ENCODE measurements at places on chromosomes 5 and 9.

DNA sequence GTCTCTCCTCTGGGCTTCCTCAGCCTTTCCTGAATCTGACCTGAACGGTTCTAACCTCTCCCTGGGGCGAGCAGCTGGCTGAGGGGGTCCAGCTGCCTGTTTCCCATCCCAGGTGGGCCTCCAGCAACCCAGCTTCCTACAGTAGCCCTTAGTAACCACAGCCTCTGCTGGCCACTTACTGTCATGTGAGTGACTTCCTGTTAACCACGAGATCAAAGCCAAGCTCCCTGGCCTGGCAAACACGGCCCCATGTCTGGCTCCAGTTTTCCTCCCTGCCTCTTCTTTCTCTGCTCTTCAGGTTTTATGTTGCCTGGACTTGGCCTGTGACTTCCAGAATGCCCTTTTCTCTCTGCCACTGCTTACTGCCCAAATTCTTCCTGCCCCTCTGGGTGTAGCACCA is 47.2 kb upstream of the DAB2IP start:
- DNase-seq: peak; percentile 18

- DNase-seq: no peak
Measured at GRCh38 chr9:30301271-30301963, 2083.0 kb upstream of the ACO1 start.

- DNase-seq: peak; percentile 85
Measured at GRCh38 chr5:83475391-83475863, 3.9 kb downstream of the VCAN start.

GRCh38 chr5:113379936-113380806 is 54.6 kb downstream of the TSSK1B start:
- DNase-seq: no peak

- DNase-seq: peak; percentile 38
Measured at GRCh38 chr5:143733665-143734455, 78.1 kb upstream of the HMHB1 start.

GRCh38 chr9:92895812-92896436 is 18.1 kb upstream of the ZNF484 start:
- DNase-seq: no peak

DNA sequence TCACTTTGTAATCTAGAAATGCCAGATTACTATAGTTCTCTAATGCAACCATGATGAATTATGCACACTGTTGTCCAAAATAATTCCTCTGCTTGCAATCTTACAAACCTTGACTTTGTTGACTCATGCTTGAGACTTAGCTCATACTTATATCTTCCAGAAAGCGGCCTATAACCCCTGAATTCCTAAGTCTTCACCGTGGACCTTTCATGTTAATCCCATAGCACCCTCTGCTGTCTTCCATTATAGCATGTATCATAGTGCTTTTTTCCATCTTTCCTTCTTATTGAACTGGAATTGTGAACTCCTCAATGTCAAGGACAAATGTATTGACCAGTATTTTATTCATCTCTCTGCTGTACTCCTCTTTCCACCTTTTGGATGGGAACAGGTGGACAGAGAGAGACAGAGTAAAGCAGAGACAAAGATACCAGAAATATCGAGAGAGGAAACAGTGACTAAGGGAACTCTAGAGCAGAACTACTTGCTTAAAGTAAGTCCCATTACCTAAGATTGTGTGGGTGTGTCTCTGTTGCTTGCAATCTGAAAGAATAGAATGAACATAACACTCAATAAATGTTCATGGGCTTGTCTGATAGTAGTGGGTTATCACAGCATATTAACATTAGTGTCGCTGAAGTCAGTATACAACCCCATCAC is 110.0 kb downstream of the LURAP1L start:
- DNase-seq: peak; percentile 80

DNA sequence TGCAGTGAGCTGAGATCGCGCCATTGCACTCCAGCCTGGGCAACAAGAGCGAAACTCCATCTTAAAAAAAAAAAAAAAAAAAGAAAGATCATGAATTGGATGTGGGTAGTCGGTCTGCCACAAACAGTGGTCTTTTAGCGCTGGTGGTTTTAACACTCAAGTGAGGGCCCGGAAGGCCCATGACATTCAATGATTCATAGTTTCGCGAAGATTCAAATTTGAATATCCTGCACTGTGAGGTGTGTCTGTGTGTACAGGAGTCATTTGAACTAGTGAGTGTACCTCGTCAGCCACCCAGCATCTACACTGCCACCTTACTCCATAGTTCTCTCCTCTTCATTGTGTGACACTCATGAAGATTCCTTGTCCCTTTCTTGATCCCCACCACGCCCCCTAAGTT is 41.3 kb downstream of the CFAP77 start:
- DNase-seq: no peak

DNA sequence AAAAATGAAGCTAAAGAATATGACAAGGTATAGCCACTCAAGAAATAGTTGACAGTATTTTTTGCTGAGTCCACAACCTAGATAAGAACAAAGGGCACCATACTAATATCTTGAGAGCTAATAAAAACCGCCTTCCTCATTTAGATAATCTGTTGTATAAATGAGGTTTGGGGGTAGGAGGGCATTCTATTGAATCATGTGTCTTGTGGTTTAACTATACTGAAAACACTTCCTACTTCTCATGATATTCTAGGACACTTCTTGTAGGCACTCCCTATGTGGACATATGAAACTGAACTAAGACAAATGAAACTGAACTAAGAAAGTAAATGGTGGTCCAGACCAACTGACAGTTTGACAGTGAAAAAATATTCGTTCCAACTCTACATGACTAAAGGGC is 1268.5 kb upstream of the C9orf72 start:
- no peak for DNase-seq

- no peak for DNase-seq
Measured at GRCh38 chr5:1039210-1039548, 30.6 kb downstream of the NKD2 start.

- DNase-seq: peak; percentile 1
Measured at GRCh38 chr9:20844916-20845315, 160.9 kb downstream of the FOCAD start.

DNA sequence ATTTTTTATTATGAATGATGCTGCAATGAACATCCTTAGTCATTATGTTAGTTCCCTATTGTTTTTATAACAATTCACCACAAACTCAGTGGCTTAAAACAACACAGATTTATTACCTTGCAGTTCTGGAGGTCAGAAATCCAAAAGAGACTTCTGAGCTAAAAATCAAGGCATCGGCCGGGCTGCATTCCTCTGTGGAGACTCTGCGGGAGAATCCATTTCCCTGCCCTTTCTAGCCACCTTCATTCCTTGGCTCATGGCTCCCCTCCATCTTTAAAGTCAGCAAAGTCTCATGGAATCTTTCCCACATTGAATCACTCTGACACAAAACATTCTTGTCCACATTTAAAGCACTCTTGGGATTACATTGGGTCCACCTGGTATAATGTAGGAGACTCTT is 38.6 kb downstream of the SNX18 start:
- no peak for DNase-seq

DNA sequence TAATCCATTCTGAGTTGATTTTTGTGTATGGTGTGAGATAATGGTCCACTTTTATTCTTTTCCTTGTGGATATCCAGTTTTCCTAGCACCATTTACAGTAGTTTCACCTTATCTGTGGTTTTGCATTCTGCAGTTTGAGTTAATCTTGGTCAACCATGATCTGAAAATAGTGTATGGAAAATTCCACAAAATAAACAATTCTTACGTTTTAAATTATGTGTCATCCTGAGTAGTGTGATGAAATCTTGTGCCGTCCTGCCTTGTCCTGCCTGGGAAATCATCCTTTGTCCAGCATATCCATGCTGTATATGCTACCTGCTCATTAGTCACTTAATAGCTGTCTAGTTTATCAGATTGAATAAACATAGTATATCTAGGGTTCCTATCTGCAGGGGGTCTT is 42.1 kb downstream of the CDC42SE2 start:
- no peak for DNase-seq

GRCh38 chr9:115170358-115171073 is 52.6 kb upstream of the TNC start:
- DNase-seq: peak; percentile 79

- DNase-seq: no peak
Measured at GRCh38 chr5:75028090-75028489, 24.3 kb downstream of the GCNT4 start.

GRCh38 chr5:14428302-14429081 is 153.1 kb upstream of the OTULINL start:
- DNase-seq: peak; percentile 63

GRCh38 chr9:96398582-96399324 is 15.2 kb upstream of the SLC35D2 start:
- no peak for DNase-seq

- DNase-seq: no peak
Measured at GRCh38 chr5:133902511-133903118, 65.8 kb downstream of the C5orf15 start.

DNA sequence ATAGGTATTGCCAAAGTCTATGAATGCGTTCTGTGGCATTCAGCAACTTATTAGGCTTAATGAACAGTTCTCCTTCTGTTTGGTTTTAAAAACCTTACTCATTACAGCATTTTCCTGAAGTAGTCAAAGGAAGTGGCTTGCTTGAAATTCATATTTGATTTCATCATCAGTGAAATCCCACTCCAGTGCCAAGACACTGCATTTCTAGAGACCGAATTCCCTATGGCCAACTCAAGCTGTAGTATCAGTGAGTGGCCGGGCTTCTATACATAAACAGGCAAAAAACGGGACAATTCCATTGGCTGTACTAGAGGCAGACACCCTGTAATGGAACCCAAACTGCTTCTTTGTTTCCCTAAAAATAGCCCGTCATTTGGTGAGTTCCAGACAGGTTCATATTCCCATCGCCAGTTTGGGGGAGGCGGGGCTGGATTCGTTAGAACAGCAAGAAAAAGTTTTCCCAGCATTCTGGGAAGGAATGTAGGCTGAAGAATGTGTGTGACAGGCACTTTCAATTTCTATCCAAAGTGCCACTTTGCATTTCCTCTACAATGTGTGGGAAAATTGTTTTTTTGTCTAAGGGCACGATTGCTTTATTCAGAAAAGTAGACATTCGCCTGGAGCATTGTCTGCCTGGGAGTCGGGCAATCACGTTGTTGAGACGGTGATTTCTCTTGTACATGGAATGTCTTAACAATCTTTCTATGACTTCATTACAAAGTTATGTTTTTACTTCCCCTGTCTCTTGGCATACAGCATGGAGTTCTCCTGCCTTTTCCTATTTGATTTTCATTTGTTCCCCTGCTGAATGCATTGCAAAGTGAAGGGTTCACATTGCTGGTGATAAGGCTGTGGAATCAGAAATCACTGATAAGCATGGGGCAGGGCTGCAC is 141.8 kb upstream of the MAST4 start:
- DNase-seq: peak; percentile 61

- DNase-seq: no peak
Measured at GRCh38 chr5:90813392-90813791, 254.8 kb downstream of the ADGRV1 start.

DNA sequence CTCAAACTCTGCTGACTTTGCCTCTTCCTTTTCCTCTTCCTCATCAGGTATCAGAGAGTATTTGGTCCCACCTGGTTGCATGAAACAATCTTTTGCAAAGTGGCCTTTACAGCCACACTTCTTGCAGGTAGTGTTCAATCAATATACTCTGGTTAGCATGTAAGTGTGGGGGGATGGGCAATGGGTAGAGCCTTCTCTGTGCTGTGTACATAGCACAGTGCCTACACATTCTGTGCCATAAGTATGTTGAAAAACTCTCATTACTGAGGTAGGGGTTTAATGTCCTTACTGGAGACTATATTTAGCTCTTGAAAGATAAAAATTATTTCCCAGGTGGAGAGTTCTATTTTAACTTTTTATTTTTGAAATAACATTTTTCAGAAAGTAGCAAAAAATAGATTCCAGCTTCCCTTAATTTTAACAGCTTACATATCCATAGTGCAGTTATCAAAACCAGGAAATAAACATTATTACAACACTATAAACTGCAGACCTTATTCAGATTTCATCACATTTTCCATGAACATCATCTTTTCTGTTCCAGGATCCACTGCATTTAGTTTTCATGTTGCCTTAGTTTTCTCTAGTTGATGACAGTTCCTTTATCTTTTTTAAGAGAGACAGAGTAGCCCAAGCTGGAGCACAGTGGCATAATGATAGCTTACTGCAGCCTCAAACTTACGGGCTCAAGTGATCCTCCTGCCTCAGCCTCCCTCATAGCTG is 15.1 kb downstream of the TTC1 start:
- DNase-seq: no peak

DNA sequence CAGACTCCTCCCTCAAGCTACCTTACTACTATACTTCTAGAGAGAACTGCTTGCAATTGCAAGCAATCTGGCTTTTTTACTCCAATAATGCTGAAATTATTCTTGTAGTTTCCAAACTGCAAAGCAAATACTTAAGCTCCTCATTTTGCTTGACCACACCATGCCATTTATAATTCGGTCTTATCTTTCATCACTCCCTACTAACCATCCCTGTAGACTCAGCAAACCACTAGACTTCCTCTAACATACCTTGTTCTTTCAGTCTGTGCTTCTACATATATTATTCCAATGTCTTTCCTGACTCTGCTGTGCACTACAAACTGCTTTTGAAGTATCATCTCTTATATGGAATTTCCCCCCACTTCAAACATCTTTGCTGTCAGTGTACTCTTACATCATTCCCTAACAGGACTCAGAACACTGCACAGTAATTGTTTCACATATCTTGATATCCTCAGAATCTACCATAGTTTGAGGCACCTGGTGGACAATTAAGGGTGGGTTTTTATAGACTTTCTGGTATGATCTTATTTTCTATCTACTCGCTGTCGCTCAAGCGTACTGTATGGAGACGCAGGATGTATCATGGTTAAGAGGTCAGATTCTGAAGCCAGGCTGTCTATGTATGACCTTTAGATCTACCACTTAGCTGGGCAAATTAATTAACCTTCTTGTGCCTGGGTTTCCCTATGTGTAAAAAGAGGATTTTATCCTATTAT is 2.8 kb downstream of the IL6ST start:
- DNase-seq: peak; percentile 24

DNA sequence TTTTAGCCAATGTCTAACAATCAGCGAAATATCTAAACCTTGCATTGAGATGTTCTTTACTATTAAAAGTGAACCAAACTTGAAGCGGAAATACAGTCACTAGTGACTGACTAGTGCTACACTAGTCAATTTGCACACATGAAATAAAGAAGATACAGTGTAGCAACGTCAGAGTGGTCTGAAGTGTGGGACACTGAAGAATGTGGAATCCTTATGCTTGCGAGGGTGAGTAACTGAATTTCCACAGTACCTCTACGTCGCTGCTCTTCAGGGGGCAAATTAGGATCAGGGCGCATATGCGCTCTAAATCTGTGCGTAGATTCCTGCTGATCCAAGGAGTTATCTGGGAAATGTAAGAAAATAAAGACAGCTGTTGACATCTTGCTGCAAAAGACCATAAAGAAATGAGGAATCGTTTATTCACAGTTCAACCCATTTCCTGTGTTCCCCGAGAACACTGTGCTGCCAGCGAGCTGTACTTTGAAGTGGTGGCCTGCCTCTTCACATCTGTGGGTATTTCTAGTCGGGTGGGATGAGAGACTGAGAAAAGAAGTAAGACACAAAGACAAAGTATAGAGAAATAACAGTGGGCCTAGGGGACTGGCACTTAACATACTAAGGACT is 39.8 kb upstream of the FLT4 start:
- no peak for DNase-seq

All from EL (cell line).